ENCODE measurements at places on chromosomes 5 and 9.

DNA sequence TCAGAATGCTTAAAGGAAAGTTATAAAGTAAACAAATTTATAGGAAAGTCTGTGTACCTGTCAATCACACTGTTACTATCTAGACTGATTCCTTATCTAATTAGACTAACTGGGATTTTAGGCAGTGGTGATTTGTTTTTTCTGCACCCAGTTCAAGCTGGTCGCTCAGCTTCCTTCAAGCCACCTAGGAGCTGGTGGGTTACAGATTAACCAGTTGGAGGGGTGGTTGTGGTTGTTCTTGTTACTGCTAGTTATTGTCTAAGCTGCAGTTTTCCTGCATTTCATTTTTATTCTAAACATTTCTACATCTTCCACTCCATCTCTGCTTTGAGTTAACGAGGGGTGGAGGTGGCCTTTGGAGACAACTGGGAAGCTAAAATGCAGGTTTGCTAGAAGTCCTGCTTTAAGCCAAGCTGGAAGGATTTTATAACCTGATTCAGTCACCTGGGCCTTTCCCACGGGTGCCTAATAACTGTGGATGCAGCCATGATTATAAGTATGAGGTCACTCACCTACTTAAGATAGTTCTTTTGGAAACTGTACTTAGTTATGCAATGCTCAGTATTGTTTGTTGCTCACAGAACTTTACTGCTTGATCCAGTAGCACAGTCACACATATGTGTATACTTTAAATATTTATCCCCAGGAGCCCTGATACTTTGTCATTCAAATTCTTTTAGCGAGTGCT, 303.9 kb upstream of the DAP start:
- no peak for DNase-seq

- DNase-seq: no peak
Observed at GRCh38 chr5:66343370-66344071, 199.4 kb downstream of the SREK1 start.

DNA sequence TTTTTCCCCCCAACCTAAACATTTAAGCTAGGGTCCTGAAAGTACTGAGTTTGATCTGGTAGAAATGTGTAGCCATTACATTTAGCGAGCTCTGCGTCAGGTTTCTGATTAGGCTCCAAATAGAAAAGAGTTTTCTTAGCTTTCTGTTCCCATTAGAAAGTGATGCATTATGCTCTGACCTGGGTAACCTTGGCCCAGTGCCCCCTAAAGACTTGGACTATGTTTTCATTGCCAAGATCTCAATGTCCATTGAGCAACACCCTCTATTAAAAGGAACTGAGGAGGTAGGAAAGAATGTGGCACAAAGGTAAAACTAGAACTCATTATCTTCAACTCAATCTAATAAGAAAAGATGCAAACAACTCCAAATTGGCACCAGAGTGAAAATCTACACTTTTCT, 358.9 kb upstream of the PCSK5 start:
- no peak for DNase-seq

- peak; percentile 22 for DNase-seq
Observed at GRCh38 chr9:69622676-69623075, 49.5 kb downstream of the APBA1 start.

DNA sequence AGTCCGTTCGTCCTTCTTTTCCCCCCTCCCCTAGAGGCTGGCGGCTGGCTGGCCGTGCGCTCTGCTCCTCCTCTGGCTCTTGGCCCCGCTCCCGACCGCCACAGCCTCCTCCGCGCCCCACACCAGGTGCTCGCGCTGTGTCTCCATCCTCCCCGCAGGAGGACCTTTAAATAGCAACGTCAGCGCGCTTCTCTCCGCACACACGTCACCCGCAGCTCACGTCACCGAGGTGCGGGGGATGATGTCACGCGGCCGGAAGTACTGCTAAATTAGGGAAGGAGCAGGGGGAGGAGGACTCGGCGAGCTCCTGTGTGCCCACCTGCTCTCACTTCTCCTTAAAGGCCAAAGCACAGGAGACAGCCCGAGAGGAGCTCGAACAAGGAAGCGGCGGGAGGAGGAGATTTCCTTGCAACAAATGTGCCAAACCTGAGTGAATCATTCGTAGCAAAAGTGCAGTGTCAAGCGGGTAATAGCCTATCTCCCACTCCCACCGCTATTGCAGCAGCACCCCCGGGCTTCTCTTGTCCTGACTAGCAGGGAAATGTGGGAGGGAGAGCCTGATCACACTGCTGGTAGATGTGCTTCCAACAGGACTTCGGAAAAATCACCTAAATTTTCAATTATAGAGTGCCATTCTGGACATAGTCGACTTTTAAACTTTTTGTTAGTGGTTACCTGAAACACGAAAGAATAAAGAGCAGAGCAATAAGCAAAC, 614 bp upstream of the HOMER1 start:
- DNase-seq: peak; percentile 98

DNA sequence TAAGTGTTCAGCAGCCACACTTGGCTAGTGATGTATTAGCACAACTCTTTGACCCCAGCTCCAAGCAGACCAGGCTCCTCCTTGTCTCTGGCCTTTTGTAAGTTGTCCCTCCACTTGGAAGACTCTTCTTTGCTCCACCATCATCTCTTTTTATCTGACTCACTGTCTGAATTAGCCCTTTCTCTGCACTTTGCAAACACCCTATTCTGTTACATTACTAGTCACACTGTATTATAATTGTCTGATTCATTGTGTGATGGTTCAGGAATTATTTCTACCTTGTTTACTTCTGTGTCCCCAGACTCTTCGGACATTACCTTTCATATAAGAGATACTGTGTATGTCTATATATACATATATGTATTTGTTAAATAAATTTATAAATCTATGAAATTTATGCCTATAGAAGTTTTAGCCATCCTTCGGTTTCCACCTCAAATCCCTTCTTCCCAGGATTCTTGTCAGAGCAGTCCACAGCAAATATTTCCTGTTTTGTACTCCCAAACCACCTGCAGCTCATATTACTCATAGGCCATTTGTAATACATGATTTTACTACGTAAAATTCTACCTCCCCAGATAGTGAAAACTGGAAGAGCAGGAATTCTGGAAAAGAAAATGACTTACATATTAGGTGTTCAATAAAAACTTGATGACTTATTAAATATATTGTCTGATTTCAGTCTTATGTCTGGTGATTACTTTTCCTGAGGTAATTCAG, 69.0 kb downstream of the MTAP start:
- DNase-seq: no peak

DNA sequence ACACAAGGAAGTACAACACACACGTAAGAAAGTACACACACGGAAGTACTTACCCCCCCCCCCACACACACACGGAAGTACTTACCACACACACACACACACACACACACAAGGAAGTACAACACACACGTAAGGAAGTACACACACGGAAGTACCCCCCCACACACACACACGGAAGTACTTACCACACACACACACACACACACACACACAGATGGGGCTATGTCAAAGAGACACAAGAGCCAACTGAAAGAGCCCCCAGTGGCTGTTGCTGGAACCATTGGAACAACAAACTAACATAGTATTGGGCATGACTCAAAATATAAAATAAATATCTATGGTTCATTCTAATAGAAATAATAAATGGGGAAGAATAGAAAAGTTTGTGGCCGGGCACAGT, 4.9 kb upstream of the MAPK9 start:
- DNase-seq: no peak

DNA sequence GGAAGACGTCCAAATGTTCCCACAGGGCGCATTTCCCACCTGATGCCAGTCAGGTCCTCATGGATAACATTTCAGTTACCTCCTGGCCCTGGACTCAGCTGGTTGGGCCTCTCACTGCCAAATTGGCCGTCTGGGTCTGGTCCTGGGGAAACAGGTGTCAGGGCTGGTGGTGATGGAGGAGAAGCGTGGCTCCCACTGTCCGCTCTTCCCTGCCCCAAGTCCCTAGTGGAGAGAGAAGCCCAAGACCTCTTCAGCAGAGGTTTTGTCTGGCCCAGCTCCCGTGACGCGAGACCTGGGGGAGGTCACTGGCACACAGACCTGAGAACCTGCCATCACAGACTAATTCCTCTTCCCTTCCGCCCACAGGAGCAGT, 27.8 kb upstream of the PRDM12 start:
- peak; percentile 15 for DNase-seq

- DNase-seq: peak; percentile 88
Observed at GRCh38 chr9:99465231-99465907, 243.3 kb downstream of the SEC61B start.

DNA sequence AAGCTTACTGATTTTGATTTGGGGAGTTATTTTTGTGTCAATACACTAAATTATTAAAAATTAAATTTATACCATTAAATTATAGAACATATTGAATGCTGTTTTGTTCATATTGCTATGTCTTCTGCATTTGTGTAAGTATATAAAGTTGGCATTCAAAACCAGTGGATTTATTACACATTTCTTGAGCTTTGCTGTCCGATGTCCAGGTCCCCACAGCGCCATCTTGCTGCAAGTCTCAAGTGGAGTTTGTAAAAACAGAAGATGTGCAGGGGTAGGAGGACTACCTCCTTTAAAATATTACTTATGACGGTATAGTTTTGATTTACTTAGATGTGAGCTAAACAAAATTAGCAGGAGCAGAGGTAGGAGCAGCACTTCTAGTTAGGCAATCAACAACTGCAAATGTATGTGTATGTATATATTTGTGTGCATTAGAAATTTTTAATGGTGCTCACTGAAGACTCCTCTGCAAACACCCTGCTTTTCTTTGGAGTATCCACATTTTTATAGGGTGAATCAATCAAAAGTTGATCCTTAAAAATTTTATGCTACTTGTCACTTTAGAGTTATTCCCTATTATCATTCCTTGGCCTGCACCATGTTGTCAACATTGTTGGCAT, 37.4 kb downstream of the CPEB4 start:
- peak; percentile 57 for DNase-seq

GRCh38 chr5:77251921-77252320, 41.4 kb downstream of the PDE8B start:
- DNase-seq: no peak

- no peak for DNase-seq
Observed at GRCh38 chr5:150413176-150413901, 629 bp upstream of the CD74 start.

- DNase-seq: no peak
Observed at GRCh38 chr5:38509185-38509584, 47.3 kb downstream of the LIFR start.

DNA sequence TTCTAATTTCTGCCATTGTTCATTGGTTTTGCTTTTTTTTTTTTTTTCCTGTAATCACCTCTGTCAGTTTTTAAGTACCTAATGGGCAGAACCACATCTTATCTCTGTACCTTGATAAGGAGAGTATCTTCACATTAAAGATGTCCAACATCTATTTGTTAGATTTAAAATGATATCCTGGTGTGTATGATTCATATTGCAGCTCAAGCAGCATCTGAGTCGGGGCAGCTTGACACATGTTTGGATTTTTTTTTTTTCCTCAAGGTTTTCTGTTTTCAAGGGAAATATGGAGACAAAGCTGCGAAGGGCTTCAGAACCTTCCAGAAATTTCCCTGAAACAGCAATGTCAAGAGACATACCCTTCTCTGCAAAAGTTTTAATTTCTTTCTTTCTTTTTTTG, 164.7 kb downstream of the DOCK2 start:
- no peak for DNase-seq

GRCh38 chr9:21564175-21564574, 82.1 kb upstream of the IFNE start:
- no peak for DNase-seq

DNA sequence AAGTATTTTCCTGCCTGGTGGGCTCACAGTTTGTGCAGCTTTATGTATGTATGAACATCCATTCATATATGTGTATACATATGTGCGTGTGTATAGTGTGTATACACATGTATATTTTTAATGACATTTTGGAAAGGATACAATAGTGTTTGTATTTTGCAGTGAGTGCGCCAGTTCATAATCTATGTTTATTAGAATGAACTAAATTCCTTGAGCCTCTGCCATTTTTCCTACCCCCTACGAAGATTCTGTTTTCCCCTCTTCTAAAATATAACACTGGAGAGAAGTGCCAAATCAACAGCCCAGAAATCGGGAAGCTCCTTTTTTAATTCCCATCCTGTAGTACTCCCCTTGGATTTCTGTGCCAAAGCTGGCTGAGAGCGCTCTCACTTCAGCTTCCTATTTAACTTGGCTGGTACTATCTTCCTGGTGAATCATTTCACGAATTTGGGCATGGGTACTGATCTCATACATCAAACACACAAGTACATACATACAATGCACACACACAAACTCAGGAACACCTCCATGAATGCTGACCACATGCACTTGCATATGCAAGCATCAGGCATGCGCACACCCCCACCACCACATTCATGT, 578.4 kb upstream of the WWC1 start:
- no peak for DNase-seq

DNA sequence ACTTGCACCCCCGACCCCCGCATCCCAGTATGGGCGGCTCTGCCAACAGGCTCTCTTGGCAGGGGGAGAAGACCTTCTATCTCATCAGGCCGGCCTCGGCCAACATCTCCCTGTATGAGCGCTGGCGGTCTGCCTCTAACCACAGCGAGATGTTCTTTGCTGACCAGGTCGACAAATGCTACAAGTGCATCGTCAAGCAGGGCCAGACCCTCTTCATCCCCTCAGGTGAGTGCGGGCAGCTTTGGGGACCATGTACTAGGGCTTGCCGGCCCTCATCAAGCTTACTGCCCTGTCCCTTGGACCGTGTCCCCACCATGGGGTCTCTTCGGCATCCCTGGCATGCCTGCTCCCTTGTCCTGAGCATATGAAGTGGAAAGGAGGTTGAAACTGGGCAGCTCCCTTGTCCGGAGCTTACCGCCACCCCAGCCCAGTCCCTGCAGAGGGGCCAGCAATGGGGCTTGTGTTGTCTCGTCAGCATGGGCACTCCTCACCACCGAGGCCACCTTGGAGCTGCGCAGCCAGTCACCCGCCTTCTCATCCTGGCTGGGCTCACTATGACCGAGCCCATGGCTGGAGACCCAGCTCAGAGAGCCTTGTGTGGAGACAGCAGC, 78.1 kb downstream of the PHF2 start:
- DNase-seq: no peak

GRCh38 chr5:390623-391491, 52.1 kb upstream of the EXOC3 start:
- no peak for DNase-seq

All from cerebellar cortex (tissue), 1 donor.